Stimulated activated CD4-positive, alpha-beta T cell treated with anti-CD3 and anti-CD28 coated beads, Interleukin-15, amount 100 ng/mL, for 24 hours (primary cell): ENCODE measurements at places on chromosomes 13 and 19.
A peak's percentile ranks its signal among the peaks of the same experiment; 100 is the strongest.

DNA sequence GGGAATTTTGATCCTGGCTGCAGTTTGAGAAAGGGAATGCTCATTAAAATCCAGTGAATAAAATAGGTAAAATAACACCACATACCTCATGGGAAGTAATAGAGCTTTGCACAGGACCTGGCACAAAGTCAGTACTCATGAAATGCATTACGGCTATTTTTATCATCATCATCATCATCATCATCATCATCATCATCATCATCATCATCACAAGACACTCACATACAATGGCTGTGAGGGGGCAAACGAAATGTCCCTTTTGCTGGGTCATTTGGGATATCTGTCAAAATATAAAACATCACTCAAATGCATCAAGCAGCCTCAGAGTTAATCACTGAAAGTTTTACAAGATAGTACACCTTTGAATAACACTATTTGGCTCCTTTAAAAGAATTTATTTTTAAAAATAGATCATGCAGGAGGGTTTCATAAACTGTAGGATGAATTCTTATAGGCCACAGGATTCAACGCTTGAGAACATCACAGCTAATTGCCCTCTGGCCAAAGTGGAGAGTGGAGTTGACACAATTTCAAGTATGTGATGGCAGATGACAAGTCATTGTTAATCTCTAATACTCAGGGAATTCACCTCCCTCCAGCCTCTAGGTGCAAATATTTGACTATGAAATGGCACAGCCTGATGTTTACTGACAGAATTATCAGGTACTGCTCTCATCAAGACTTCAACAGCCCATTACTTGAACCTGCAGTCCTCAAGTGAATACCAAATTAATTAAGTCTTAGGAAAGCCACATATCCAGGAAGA is 14.2 kb upstream of the ZNF599 start:
- no peak for DNase-seq

- DNase-seq: no peak
Observed at GRCh38 chr13:39321574-39321973, 281.4 kb downstream of the LHFPL6 start.

DNA sequence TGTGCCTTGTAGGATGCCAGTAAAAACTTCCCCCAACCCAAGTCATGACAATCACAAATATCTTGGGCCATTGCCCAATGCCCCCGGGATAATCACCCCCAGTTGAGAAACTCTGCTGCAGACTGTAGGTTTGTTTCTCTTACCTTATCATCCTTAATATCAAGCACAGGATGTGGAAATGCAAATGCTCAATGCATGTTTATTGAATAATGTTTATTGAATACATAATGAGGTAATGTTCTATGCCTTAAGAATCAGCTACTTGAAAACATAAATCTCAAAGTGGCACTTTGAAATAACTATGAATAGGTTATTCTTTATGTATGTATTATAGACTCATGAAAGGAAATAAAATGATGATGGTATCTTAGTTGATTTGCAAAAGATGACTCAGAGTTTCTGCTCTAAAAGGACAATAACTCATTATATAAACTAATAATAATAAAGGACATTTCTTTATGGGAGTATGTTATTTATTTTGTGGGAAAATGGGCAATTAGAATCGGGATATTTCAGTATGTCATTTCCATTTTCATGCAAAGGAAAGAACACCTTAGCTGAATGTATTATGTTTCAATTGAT is 414.2 kb downstream of the EFNB2 start:
- no peak for DNase-seq

GRCh38 chr13:78971355-78972025 is 312.5 kb upstream of the OBI1 start:
- DNase-seq: no peak

GRCh38 chr19:2015608-2015950 is at the start of gene BTBD2:
TSS of gene BTBD2 (minus strand) at chr19:2015714. CDS start at chr19:2015703, 11 bp downstream.
- peak; percentile 70 for DNase-seq

DNA sequence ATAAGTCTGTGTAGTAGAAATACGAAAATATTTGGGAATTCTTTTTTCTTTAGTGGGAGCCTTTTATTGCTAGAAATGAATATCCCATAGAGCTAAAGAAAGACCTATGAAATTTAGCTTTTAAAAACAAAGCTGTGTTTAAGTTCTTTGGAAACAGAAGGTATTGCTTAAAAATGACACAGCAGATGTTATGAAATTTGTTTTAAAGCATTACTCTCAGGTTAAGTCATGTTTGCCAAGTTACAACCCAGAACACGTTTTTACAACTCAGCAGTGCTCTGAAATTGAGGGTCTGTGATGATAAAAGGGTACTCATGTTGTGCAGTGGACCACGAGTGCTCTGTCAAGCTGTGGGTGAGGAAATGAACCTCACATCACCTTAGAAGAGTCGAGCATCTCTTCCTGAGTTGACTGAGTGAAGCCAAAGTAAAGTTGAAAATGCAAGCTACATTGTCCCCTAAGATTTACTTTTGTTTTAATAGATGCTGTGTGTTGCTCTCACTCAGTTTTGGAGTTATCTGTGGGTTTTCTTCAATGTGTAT is 161.1 kb downstream of the SHISA2 start:
- no peak for DNase-seq

- DNase-seq: no peak
Observed at GRCh38 chr13:84443463-84443862, 561.2 kb upstream of the SLITRK1 start.

DNA sequence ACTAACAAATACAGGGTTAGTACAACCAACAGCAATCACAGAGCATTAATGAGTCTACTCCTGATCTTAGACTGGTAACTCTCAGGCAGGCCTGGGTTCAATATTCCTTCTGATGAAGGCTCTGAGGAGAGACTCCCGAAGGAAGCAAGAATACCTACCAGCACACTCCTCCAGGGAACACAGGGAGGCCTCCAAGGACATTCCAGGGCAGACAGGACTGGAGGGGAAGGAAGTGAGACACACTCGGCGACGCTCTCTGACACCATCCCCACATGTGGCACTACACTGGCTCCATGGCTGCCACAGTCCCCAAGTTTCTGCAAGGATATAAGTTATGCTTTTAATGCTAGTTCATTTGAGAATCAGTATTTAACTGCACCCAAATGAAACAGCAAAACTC is 20.1 kb downstream of the THSD1 start:
- DNase-seq: no peak

- DNase-seq: no peak
Observed at GRCh38 chr13:84294576-84294975, 412.3 kb upstream of the SLITRK1 start.

GRCh38 chr19:48628486-48629296 is 8.5 kb downstream of the DBP start:
- DNase-seq: no peak

DNA sequence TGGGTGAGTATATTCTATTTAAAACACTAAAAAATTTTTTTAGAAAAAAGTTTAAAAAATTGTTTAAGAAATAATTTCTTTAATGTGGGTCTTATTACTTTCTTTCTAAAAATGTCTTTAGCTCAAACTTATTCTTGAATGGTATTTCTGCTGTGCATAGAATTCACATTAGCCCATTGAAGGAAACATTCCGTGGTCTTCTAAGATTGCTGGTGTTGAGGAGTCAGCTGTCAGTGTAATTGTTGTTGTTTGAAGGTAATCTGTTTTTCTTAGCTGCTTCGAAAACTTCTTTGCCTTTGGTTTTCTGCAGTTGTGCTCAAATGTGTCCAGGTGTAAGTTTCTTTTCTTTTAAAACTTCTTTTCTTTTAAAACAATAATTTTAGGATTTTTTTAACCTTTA is 85.4 kb upstream of the KLF12 start:
- no peak for DNase-seq

DNA sequence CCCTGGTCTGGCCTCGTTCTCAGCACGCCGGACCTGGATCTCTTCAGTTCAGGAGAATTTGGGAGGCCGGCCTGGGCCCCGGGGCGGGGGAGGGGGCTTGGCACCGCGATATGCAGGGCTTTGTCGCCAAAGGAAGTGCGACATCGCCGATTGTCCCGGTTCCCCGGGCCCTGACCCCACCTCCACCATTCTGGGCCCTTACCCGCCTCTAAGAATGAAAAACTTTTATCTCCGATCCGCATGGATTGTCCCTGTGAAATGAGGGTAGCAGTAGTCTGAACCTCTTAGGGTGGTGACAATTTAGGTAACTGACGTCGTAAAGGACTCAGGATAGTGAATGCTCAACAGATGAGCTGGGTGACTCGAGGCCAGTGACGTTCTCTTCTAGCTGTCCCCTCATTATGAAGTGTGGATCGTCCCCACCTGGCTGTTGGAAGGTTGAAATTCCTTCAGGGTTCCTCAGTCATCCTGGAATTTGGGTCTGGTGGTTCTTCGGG is 650 bp downstream of the DDA1 start:
- DNase-seq: no peak

DNA sequence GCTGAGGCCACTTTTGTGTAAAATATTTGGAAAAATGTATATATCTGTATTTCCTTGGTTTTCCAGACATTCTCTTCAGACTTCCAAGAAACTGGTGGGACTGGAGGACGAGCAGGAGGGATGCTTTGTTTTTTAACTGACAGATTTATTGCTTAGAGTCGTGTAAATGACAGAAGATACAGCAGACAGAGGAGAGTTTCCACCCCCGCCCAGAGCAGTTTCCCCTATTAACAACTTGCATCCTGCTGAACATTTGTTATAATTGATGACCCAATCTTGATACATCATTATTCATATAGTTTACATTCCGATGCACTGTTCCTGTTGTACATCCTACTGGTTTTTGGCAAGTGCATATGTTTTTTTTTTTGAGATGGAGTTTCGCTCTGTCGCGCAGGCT is 7.1 kb upstream of the DOCK6 start:
- DNase-seq: no peak

GRCh38 chr13:21672796-21673538 is 2.1 kb downstream of the FGF9 start:
- DNase-seq: peak; percentile 16

GRCh38 chr13:39148513-39148961 is 110.3 kb downstream of the NHLRC3 start:
- peak; percentile 32 for DNase-seq

DNA sequence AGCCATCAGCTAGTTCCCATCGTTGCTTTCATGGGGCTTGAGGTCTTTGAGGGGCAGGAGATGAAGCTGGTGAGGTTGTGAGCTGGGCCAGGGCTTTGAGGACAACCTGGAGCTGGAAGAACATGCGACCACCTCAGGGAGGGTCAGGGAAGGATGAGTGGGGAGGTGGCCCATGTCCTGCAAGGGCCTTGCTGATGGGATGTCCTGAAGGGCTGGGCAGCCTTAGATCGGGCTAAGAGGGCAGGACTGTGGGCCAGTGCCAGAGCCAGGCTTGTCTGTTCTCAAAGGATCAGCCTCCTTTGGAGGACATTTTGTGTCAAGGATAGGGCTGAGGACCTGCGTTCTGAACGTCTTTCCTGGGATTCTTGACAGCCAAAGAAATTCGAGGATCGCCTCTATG is 10.5 kb downstream of the CYTH2 start:
- DNase-seq: no peak
